Thoracic aorta (tissue), 2 donors: ENCODE measurements at places on chromosomes 7 and 10. TPM values are rescaled to one million over a fixed set of nuclear protein-coding genes. Genes with fewer than 3 reads are reported as not detected.

- DNase-seq, result peak; percentile 10
Observed at GRCh38 chr7:127252778-127253280, at the start of gene GRM8. Gene GRM8 (minus strand): TSS chr7:127252941.

SERPINE1 gene
- 542 TPM for total RNA-seq

DNA sequence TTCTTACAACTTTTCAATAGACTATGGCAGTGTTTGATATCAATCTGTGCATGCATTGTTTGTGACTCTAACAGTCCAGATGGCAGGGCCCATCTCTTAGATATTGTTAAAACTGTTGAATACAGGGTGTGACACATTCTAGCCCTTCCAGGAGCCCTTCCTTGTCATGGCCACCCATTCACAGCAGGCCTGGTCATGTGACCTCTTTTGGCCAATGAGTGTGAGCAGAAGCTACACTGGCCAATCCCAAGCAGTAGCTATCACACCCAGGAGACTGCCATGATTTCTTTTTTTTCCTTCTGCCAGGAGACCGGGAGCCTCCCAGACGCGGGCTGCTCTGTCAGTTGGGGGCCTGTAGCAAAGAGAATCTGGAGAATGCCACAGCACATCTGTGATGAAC lies 655.4 kb upstream of the MKI67 start:
- no peak for DNase-seq

DNA sequence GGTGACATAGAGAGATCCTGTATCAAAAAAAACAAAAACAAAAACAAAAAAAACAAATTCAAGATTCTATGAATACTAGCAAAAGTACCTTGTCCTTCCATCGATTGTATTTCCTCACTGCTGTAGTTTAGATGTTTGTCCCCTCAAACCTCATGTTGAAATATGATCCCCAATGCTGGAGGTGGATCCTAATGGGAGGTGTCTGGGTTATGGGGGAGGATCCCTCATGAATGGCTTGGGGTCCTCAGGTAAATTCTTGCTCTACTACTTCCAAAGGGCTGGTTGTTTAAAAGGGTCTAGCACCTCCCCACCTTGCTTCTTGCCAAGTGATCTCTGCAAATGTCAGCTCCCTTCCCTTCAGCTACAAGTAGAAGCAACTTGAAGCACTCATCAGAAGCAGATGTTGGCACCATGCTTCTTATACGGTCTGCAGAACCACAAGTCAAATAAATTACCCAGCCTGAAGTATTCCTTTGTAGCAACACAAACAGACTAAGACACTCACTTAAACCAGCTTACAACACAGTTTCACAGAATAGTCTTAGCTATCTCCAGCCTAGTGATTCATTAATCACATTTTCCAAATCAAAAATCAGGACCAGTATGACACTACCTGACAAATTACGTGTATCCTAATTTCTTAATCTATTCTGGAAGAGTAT lies 20.7 kb downstream of the ABI1 start:
- DNase-seq, result no peak

DNA sequence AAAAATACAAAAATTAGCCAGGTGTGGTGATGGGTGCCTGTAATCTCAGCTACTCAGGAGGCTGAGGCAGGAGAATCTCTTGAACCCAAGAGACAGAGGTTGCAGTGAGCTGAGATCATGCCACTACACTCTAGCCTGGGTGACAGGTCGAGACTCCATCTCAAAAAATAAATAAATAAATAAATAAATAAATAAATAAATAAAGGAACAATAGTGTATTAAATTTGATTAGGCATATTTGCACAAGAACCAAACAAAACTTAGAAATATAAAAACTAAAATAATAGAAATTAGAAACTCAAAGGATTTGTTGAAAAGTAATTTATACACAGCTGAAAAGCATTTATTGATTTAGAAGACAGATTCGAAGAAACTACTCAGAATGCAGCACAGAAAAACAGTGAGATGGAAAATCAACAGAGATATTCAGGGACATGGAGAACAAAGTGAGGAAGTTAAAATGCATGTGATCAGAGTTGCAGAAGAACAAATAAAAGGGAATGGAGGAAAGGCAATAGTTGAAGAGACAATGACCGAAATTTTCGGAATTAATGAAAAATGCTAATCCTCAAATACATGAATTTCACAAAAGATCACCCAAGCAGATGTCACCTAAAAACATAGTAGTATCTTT lies 17.7 kb downstream of the IFIT3 start:
- no peak for DNase-seq

DNA sequence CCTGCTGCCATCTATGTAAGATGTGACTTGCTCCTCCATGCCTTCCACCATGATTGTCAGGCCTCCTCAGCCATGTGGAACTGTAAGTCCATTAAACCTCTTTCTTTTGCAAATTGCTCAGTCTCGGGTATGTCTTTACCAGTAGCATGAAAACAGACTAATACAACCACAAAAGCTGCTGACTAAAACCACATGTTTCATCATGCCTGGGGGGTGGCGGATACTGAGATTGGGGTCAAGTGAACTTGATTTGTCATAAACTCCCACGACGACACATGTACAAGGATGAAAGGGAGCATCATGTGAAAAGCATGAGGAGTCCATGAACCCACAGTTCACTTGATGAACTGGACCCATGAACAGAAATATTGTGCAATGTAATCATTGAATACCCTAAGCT lies 134.9 kb upstream of the ANK3 start:
- no peak for DNase-seq

- no peak for DNase-seq
Observed at GRCh38 chr10:101839002-101839401, 4.6 kb downstream of the KCNIP2 start.

GRCh38 chr7:44074349-44074695 lies 8.0 kb downstream of the POLM start:
- DNase-seq, result no peak

SHTN1 gene
- total RNA-seq, result 18.2 TPM

DNA sequence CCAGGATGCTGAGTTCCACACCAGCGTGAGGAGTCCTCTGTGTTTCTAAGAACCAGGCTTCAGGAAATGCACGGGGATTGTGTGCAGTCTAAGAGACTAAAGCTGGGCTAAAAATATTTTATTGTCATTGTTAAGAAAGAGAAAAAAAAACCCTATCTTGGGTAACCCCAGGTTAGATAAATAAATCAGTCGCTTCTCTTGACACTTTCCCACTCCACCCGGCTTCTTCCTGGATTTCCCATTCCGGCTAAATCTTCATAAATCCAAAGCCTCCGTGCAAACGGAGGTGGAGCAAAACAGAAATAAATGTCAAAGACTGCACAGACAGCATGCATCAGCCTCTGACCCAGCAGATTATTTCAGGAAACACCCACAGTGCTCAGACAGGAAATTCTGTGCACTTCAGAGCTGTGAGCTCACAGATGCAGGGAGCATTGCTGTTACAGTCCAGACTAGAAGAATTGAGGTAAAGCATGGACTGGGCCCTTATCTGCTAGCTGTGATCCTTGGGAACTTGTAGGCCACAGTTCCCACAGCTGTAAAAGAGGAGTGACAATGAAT lies 44.8 kb upstream of the GRID1 start:
- no peak for DNase-seq

GRCh38 chr7:100111156-100111555 lies 8.0 kb downstream of the TAF6 start:
- DNase-seq, result no peak

GRCh38 chr10:52213321-52213752 lies 100.7 kb upstream of the DKK1 start:
- DNase-seq, result no peak

GRID2IP gene
- 0.14 TPM for total RNA-seq

MKRN1 gene
- 62.1 TPM for total RNA-seq

DNA sequence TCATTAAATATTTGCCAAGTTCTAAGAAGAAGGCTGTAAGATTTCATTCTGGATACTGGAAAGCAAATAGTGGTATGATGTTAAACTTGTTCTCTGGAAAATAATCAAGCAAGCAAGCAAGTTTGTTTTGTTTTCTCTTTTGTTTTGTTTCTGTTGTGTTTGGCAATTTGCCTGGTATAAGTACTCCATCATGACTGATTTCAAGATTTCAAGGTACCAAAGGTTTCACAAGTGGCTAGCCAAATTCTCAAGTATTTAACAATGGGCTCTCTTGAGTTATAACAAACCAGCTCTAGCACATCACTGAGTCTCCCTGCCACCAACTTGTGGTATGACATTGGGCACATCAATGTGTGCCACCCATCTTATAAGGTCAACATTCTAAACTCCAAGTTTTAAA lies 151.7 kb upstream of the IGFBP3 start:
- no peak for DNase-seq

DNA sequence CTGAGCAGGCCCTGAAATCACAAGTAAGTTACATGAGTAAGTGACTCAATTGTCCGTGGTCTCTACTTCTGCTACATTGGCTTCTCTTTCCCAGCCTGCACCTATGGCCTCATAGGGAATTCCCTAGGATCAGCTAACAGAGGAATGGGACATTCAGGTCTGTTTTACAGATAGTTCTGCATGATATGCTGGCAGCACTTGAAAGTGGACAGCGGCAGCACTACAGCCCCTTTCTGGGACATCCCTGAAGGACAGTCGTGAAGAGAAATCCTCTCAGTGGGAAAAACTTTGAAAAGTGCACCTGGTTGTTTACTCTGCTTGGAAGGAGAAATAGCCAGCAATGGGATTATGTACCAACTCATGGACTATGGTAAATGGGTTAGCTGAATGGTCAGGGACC lies 293.1 kb upstream of the CACNA2D1 start:
- DNase-seq, result no peak

METTL27 gene
- total RNA-seq, result not detected

DNA sequence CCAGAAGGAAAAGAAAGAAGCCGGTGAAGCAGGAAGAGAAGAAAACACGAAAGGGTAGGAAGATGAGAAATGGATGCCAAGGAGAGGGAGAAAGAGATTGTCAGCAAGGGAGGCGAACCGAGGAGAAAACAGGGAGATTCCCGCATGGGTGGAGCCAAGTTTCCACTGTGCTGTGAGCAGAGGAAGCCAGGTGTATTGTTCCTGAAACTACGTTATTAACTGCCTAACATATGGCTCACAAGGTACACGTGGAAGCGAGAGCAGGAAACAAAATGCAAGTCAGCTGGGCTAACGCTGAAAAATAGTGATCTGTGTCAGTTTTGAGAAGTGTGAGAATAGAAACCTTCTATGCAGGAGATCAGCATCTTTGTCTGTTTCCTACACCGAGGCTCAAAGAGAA lies 20.4 kb upstream of the HIPK2 start:
- no peak for DNase-seq
